Mesothelial cell of epicardium (in vitro differentiated cells): ENCODE measurements at places on chromosomes 6 and 20.

- DNase-seq, result no peak
- no peaks in the 10 kb centered on the region for H3K36me3 ChIP-seq
- H3K27me3 ChIP-seq, result no peaks in the 10 kb centered on the region
- H3K27ac ChIP-seq, result no peak overlapping the region
- H3K4me3 ChIP-seq, result no peak overlapping the region
Measured at GRCh38 chr6:111793711-111794111, 79.5 kb downstream of the FYN start.

DNA sequence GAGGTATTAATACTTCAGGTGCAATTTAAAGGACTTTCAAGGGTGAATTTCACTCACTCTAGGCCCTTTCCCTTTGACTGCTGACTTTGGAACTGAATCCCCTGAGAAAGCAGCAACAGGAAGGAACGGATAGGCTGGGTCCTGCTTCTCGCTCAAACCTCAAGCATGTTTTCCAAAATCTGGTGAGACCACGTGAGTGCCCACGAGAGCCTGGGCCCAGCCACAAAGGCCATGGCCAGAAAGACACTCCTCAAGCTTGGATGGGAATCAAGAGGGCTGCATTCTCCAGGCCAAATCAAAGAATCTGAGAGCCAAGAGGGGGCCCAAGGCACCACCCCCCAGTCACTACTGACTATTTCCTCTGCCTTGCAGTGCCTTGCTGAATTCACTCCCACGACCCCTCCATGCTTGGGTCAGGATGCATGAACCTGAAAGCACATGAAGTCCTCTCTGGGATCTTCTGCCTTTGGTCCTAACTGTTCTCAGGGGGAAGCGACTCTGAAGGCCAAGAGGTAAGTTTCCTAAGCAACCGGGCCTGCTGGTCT, 146.1 kb downstream of the NFATC2 start:
- H3K4me1 ChIP-seq, result peaks cover 4% of the 10 kb centered on the region
- no peak overlapping the region for H3K27ac ChIP-seq
- no peaks in the 10 kb centered on the region for H3K27me3 ChIP-seq
- H3K36me3 ChIP-seq, result peaks cover 2% of the 10 kb centered on the region

DNA sequence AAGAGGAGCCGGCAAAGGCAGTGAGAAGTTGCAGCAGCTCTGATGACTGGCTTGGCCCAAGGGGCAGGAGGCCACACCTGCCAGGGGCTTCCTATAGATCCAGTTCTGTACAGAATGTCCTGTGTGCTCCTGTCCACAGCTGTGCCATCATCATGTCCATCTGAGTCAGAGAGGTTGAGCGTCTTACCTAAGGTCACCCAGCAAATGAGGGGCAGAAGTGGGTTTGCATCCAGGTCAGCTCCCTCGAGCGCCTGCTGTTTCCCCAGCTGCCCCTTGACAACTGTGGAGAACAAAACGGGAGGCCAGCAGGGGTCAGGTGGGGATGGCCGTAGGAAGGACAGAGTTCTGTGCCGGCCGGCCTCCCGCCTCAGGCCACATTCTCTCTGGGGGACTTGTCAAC, 47.6 kb downstream of the DLGAP4 start:
- no peak overlapping the region for H3K27ac ChIP-seq
- no peak for DNase-seq
- no peak overlapping the region for H3K4me3 ChIP-seq
- no peaks in the 10 kb centered on the region for H3K4me1 ChIP-seq
- no peaks in the 10 kb centered on the region for H3K36me3 ChIP-seq

GRCh38 chr20:59835448-59836395, 97.7 kb downstream of the SYCP2 start:
- no peaks in the 10 kb centered on the region for H3K36me3 ChIP-seq
- no peak overlapping the region for H3K27ac ChIP-seq
- peaks cover 99% of the 10 kb centered on the region for H3K27me3 ChIP-seq
- no peak overlapping the region for H3K4me3 ChIP-seq
- DNase-seq, result peak; percentile 58
- H3K4me1 ChIP-seq, result peaks cover 12% of the 10 kb centered on the region

DNA sequence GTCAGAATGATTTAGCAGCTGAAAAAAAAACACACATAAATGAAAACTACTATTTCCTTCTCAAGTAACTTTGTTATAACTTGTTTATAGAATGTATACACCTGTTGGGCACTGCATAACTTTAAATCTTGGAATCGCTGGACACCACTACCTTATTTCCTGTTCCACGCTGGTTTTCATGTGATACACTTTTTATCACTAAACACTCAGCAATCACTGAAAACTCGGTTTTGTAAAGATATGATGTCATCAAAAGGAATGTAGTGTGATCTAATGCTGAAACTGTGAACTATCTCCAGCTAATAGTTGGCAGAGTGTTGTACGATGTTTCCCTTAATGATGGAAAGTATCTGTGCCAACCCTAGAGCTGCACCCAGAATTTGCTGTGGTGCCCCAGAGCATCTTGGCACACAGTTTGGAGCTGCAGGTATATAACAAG, 127.9 kb downstream of the BACH2 start:
- H3K36me3 ChIP-seq, result peaks cover 10% of the 10 kb centered on the region
- H3K4me1 ChIP-seq, result peaks cover 25% of the 10 kb centered on the region
- DNase-seq, result no peak
- H3K27ac ChIP-seq, result peak overlapping the region; percentile 78
- H3K4me3 ChIP-seq, result no peak overlapping the region
- no peaks in the 10 kb centered on the region for H3K27me3 ChIP-seq

GRCh38 chr6:1901556-1901955, 291.8 kb downstream of the FOXC1 start:
- H3K4me3 ChIP-seq, result no peak overlapping the region
- no peak overlapping the region for H3K27ac ChIP-seq
- peaks cover 44% of the 10 kb centered on the region for H3K4me1 ChIP-seq
- H3K36me3 ChIP-seq, result no peaks in the 10 kb centered on the region
- peaks cover 5% of the 10 kb centered on the region for H3K27me3 ChIP-seq
- no peak for DNase-seq

DNA sequence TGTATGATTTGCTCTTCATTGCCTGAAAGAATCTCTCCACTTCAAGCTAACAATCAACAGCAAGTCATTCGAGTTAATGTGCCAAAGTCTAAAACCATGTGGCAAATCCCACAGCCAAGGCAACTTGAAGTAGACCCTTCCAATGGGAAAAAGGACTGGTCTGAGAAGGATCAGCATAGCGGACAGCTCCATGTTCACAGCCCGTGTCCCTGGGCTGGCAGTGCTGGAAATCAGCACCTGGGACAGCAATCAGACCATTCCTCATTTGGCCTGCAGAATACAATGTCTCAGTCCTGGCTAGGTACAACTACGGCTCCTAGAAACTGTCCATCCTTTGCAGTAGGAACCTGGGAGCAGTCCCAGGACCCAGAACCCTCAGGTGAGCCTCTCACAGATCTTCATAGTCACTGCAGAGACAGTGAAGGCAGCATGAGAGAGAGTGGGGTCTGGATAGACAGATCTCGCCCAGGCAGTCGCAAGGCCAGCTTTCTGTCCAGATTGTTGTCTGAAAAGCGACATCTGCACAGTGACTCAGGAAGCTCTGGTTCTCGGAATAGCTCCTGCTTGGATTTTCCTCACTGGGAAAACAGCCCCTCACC, 1.1 kb downstream of the GJA10 start:
- no peak for DNase-seq
- H3K36me3 ChIP-seq, result no peaks in the 10 kb centered on the region
- H3K27me3 ChIP-seq, result peaks cover 34% of the 10 kb centered on the region
- no peak overlapping the region for H3K4me3 ChIP-seq
- H3K27ac ChIP-seq, result no peak overlapping the region
- H3K4me1 ChIP-seq, result peaks cover 10% of the 10 kb centered on the region

- no peak for DNase-seq
- no peaks in the 10 kb centered on the region for H3K27me3 ChIP-seq
- H3K36me3 ChIP-seq, result peaks cover 6% of the 10 kb centered on the region
- peaks cover 48% of the 10 kb centered on the region for H3K4me1 ChIP-seq
- H3K27ac ChIP-seq, result no peak overlapping the region
Measured at GRCh38 chr6:126540161-126540560, 200.2 kb downstream of the CENPW start.

DNA sequence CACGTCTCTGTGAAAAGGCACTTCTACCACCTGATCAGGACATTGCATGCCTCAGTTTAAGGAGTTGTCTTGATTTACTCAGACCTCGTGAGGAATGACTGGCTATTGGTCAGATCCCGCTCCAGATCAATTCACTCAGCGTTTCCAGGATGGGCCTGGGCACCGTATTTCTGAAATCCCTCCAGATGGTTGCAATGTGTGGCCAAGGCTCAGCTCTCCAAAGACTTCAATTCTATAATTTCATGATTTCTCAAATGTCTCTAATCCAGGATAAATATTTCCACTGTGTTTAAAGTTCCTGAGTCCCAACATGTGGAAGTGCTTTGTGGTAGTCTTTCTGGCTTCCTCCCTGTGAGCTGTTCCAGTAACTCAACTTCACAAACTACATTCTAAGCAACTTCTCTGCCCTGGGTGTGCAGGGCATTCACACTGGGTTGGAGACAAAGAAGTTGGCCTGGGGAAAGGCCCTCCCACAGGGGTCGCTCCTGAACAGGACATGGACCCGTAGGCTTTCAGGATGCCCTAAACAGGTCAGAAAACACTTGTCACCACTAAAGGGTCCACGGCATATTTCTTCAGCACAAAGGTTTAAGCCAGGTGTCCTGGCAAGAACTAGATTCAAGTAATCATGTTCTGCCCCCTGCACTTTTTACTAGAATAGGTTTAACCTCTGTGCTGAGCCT, 212.1 kb downstream of the WDR27 start:
- no peaks in the 10 kb centered on the region for H3K36me3 ChIP-seq
- peaks cover 21% of the 10 kb centered on the region for H3K4me1 ChIP-seq
- no peak overlapping the region for H3K4me3 ChIP-seq
- H3K27me3 ChIP-seq, result no peaks in the 10 kb centered on the region
- no peak for DNase-seq

DNA sequence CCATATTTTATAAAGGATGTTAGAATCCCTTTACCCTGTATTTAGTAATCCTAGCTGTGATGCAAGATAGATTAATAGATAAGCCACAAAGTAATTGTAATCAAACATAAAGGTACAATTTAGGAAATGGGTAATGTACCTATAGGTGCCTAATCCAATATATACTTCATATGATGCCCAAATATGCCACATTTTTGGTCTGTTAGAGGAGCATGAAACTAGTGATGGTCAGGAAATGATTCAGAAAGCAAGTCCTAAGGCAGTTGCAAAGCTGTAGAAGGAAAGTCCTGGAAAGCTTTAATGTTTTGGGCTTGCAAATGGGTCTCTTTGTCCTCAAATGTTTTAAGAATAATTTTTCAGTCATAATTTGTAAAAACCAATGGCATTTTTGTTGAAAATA, 76.6 kb upstream of the PTPRK start:
- no peak overlapping the region for H3K4me3 ChIP-seq
- peaks cover 11% of the 10 kb centered on the region for H3K4me1 ChIP-seq
- H3K27ac ChIP-seq, result no peak overlapping the region

DNA sequence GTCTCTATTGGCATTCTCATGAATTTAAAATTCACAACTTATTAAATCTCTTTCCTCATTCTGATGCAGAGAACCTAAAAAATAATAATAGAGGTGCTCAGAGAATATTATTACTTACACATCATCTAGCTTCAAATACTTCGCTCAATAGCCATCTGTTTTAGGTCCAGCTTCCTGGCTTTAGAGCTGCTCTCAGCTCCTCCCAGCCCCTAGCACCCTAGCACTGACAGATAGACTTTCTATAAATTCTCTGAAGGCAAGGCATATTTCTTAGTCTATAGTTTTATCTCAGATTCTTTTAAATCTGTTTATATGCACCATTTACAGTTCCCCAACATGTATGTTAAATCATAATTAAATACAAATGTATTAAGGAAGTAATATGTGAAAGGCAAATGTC, 281.3 kb downstream of the PTPRK start:
- no peak overlapping the region for H3K4me3 ChIP-seq
- H3K36me3 ChIP-seq, result peaks cover 10% of the 10 kb centered on the region

DNA sequence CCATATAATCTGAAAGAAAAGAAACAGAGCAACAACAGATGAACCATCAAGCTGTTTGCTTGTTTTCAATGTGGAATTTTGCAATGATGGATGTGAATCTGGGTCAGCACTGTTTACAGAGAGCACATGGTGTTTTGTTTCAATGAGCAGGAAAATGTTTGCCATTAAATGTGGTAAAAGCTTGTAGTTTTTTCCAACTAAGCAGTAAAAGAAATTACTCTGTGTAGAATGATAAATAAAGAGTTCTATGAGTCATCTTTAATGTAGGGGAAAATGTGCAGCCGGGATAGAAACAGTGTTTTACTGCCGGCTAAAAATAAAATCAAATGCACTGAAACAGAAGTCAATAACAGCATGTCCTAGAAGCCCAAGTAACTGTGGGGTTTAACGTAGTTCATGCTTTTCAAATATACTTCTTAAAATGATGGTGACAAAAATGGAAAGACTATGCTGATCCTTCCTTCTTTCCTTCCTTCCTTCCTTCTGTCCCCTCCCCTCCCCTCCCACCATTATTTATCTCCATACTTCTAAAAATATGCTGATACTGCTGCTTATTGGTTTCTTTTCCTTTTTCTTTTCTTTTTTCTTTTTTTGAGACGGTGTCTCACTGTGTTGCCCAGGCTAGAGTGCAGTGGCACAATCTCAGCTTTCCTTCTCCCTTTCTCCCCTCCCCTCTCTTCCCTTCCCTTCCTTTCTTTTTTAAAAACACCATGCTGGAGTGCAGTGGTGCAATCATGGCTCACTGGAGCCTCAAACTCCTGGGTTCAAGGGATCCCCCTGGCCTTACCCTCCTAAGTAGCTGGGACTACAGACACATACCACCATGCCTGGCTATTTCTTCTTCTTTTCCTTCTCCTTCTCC, 6.3 kb upstream of the NAA20 start:
- peak overlapping the region; percentile 79 for H3K27ac ChIP-seq
- no peaks in the 10 kb centered on the region for H3K27me3 ChIP-seq
- no peaks in the 10 kb centered on the region for H3K36me3 ChIP-seq
- no peak overlapping the region for H3K4me3 ChIP-seq
- H3K4me1 ChIP-seq, result peaks cover 16% of the 10 kb centered on the region
- DNase-seq, result no peak
